Keratinocyte (primary cell): ENCODE measurements at places on chromosomes 16 and 17.

- no peak for DNase-seq
Measured at GRCh38 chr17:4562015-4562969, 1.9 kb upstream of the GGT6 start.

DNA sequence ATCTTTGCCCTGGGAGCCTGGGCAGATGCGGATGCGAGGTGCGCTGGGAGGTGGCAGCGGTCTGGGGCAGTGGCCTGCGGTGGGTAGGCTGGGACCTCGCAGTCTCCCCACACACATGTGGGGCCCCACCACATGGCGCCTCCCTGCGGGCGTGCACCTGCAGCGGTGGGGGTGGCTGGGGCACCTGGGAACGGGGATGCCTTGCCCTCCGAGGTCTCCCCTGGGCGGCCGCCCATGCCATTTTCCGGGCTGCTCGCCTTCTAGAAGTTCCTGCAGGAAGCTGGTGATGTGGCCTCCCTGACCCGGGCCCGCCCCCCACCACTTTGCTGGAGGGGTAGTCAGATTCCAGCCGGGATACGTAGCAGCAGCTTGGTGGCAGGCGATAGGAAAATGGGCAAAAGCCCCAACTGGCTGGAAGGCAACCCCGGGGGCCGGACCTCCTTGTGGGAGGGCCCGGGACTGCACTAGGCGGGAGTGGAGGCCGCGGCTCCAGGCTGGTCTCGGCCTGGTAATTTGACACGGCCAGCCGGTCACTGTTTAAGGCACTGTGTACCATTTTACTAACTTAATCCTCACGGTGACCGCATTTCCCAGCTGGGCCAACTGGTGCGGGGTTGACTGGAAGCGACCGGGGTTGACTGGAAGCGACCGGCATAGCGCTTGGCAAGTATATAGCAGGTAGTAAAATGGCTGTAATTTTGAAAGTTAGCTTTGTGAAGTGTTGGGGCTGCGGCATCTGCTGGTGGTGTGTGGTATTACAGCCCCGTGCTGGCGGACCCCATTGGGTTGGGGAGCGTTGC, 38.5 kb downstream of the IGF2BP1 start:
- DNase-seq: no peak

DNA sequence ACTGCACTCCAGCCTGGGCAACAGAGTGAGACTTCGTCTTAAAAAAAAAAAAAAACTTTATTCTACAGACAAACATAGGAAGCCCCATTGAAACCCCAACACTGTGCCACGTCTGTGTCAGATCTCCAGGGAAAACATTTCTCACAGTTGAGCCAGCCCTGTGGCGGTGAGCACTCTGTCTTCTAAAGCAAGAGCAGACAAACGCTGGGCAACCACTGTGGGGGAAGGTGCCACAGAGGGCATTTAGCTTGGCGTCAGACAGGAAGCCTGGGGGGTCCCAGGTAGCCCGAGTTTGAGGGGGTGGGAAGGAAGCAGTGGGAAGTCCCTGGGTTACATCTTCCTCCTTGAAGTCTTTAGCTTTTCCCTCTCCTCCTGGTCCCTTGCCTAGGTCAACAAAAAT, 16.0 kb downstream of the C17orf100 start:
- no peak for DNase-seq

GRCh38 chr16:9545522-9546437, 454.3 kb downstream of the HAPSTR1 start:
- no peak for DNase-seq

GRCh38 chr17:50834429-50835300, 721 bp upstream of the WFIKKN2 start:
- no peak for DNase-seq

DNA sequence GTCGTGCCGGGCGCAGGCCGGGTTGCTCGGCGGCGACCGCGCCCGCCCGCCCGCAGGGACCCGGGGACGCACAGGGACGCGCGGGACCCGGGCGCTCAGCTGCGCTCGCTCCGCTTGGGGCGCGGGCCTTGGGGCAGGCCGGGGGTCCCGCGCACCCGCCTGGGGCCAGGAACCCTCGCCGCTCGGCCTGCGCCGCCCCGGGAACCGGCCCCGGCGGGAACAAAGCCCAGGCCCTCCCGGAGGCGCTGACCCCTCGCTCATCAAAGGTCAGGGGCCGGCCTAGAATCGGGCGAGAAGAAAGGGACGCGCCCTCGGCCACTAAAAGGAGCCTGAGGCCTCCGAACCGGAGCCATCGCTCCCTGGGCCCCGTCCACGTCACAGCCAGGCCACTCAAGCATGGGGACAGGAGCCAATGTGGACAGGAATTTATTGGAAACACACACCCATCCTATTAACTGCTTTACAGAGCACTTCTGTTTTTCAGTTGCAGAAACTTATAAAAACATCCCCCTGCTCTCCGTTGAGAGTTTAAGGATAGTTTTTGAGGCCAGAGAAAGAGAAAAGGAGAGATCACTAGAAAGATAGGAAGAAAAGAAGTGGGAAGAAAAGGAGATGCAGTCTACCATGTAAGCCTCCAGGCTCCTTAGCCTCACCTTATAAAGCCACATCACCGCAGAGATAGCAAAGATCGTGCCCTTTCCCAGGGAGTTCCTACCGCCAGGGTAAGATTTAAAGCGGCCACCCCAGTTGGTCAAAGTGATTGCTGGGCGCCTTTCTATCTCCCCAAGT, 558 bp upstream of the ZFHX3 start:
- no peak for DNase-seq

DNA sequence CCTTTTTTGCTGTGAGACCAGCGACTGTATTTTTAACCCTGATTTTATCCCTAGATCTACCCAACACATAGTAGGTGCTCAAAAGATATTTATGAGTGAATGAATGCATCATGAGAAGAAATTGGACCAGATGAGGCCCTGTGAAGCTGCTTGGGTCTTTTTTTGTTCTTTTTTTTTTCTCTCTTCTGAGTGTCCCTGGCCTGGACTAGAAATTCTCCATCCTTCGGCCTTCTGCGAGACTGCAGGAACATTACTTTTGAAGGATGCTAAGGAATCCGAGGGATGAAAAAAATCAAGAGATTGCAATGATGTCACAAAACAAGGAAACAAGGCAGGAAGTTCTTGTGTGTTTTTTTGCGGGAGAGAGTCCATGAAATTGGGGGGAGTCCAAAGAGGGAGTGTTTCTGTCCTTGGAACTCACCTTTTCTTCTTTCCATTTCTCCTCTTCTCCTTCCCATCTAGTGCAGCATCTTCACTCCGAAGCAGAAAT, 560 bp upstream of the RUSF1 start:
- DNase-seq: no peak

- DNase-seq: no peak
Measured at GRCh38 chr17:4788807-4789700, at the start of gene GLTPD2. GLTPD2 (plus strand) TSS chr17:4788964; CDS start chr17:4789012, 48 bp downstream.

GRCh38 chr16:57388359-57389086, 16.0 kb upstream of the CCL17 start:
- DNase-seq: no peak

DNA sequence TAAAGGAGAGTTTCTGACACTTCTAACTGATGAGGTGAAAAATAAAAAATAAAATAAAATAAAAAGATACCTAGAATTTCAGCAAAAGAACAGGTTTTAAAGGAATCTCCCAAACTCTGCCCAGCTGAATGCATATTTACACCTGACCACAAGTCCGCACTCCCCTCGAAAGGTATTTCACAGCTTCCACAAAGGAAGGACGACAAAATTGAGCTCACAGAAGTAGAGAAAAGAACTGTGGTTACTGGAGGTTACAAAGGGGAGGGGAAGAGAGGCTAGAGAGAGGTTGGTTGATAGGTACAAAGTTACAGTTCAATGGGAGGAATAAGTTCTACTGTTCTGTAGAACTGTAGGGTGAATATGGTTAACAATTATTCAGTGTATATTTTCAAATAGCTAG, 5.0 kb downstream of the LITAF start:
- no peak for DNase-seq

GRCh38 chr17:69335058-69335457, 8.1 kb upstream of the ABCA5 start:
- DNase-seq: no peak

DNA sequence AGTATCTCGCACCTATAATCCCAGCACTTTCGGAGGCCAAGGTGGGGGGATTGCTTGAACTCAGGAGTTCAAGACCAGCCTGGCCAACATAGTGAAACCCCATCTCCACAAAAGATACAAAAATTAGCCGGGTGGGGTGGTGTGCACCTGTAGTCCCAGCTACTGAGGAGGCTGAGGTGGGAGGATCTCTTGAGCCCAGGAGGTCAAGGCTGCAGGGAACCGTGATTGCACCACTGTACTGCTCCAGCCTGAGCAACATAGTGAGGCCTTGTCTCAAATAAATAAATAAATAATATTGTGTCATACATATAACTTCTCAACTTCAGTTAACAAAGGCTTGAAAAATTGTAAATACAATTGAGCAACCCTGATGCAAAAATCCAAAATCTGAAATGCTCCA, 8.2 kb downstream of the AMFR start:
- no peak for DNase-seq

- no peak for DNase-seq
Measured at GRCh38 chr16:49474741-49475140, 101.1 kb downstream of the C16orf78 start.

GRCh38 chr17:58630883-58631522, 60.8 kb downstream of the TEX14 start:
- no peak for DNase-seq

- no peak for DNase-seq
Measured at GRCh38 chr16:79712276-79712675, 111.7 kb upstream of the MAF start.

- DNase-seq: no peak
Measured at GRCh38 chr17:52419229-52419641, 260.7 kb upstream of the CA10 start.

DNA sequence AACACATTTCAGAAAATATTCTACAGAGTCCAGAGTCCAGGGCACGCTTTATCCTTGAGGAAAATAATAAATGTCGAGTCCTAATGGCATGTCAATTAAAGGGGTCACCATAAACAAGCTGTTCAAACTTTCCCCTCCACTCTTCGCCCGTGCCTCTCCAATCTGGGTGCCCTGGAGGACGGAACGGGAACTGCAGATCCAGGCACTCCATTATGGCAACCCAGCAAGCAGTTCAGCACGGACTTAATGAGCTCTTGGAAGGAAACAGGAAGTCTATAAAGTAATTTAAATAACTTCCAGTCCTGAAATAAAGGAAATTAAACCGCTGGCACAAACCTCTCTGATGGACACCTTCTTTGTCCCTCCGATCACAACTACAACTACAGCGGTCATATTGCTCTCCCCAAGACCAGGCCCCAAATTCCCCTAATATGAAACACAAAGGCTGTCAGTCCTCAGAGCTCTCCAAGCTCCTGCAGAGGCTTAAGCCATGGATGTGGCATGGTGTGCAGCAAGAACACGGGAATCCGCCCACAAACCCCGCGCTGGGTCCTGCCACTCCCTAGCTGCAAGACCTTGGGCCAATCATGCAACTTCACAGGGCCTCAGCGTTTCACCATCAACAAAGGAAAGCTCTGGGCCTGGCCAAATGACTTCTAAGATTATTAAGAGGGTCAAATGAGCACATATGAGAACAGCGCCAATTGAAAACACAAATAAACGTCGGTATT, 52.6 kb downstream of the ZFHX3 start:
- DNase-seq: no peak

DNA sequence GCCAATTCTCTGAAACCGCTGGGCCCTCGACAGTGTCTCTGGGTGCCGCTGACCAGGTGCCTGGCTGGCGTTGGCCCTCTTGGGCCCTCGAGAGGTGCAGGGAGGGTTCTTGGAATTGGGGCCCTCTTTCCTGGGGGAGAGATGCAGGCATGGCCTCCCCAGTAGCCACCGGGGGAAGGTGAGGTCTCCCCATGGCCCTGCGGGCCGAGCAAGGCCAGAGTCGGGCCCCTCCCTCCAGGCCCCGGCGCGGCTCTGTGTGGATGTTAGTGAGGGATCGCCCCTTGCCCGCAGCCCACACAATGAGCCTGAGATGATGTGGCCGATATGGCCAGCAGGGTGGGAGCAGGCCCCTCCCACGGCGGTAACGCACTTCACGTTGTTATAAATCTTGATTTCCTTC, 23.1 kb upstream of the C1QTNF8 start:
- no peak for DNase-seq

- DNase-seq: no peak
Measured at GRCh38 chr17:55567240-55568214, 56.3 kb upstream of the SMIM36 start.

DNA sequence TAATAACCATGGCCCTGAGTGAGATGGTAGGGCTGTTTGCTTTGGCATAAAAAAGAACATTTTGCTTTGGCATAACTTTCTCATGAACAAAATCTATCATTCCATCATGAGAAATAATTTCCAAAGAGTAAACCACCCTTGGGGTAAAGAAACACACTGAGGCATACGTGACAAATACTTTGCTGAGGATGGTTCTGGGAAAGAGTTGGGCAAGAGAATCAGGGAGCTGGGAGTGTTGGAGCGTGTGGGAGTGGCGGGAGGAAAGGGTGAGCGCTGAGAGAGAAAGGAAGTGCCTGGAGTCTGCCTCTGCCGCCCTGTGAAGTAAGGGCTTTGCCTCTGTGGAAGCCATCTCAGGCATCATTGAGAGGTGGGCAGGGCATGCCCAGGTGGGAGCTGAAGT, 60.2 kb upstream of the ARHGAP44 start:
- DNase-seq: no peak

DNA sequence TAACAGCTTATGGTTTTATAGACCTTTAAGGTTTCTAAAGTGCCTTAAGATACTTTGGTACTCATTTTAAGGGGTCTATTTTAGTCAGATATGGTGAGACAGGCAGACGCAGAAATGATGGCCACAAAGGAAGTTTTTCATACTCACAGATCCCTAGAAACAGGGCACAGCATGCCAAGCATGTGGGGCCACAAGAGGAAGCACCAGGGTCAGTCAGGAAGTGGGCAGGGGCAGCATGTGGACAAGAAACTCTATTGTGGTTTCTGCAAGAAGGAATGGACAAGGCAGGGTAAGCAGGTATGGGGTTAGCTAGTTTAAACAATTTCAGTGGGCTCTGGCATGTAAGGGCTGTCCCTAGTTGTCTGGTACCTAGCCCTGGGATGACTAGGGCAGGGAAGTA, 8.5 kb downstream of the EFCAB3 start:
- DNase-seq: no peak

DNA sequence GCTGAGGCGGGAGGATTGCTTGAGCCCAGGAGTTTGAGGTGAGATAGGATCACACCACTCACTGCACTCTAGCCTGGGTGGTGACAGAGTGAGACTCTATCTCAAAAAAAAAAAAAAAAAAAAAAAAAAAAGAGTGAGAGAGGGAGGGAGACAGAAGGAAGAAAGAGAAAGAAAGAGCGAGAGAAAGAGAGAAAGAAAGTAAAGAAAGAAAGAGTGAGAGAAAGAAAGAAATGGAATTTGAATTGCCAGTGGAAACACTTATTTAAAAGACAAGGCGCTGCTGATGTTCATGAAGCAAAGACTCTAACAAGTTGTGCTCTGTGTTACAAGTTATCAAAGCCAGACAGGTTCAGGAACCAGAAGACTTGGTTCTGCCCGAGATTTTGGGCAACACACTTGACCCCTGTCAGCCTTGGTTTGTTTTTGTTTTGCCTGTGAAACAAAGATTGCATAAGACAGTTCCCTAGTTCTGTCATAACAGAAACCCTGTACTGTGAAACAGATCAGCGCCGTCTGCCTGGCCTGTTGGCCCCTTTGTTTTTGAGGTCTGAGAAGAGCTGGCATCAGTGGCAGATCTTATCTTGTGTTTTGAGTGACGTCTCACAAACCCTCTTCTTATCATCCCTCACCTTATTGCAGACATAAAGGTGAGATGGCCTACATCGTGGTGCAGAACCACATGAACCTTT, 55.4 kb upstream of the ENDOV start:
- no peak for DNase-seq

- DNase-seq: no peak
Measured at GRCh38 chr16:11151156-11151884, 104.7 kb downstream of the SOCS1 start.
